ENCODE measurements at places on chromosomes 7 and 10. TPM values are rescaled to one million over a fixed set of nuclear protein-coding genes. Genes with fewer than 3 reads are reported as not detected.

SRI gene
- 216 TPM for polyA plus RNA-seq

STAM gene
- polyA plus RNA-seq = 5.9 TPM

ZNF804B gene
- polyA plus RNA-seq = not detected

DNA sequence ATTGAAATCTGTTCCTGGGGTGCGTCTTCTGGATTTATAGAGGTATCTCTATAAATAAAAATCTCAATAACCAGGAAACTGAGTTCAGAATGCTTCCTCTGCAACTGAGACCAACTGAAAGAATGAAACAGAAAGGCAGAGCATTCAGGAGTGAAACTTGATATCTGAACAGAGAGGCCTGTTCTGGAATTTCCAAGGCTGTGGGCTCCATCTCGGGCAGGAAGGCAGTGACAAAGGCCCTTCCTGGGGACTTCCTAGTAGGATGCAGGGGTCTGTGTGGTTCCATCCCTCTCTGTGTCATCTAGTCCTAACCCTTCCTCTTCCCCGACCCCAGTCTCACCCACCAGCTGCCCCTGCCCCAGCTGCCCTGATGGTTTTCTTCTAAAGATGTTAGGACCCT is 52.0 kb downstream of the JCAD start:
- no peaks in the 10 kb centered on the region for H3K27me3 ChIP-seq
- DNase-seq = no peak
- H3K27ac ChIP-seq = no peak overlapping the region
- no peaks in the 10 kb centered on the region for H3K4me1 ChIP-seq

DNA sequence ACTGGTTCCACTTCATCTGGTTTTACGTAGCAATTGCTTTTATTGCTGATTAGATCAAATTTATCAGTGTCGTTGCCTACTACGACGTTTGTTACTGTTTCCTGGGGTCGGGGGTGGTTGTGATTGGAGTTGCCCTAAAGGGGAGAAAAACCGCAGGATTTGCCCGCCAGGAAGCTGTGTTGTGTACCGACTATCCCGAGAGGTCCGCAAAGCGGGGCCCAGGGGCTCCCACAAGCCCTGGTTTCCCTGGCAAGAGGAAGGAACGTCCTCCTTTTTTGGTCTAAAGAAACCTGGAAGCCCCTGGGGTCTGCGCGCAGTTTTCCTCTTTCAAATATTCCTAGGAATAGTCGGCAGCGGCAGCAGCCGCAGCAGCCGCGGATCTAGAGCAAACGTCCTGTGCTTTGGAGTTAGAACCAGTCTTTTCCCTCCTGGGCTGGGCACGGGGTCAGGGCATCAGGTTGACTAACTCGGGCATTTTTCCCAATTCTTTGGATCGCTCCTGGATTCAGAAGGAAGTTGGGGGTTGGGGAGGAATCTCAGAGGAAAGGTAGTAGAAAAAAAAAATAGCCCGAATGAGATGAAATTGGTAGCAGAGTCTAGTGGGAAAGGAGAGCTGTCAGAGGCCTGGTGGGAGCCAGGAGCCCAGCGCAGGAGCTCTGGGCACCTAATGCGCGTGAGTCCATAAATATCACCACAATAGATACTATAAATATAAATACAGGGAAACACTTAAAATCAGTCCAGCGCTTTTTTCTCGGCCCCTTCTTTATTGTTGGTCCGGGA is 4.6 kb downstream of the VAX1 start:
- H3K4me3 ChIP-seq = no peak overlapping the region
- DNase-seq = no peak
- peaks cover 84% of the 10 kb centered on the region for H3K27me3 ChIP-seq
- H3K4me1 ChIP-seq = peaks cover 38% of the 10 kb centered on the region
- no peak overlapping the region for H3K27ac ChIP-seq
- no peaks in the 10 kb centered on the region for H3K36me3 ChIP-seq
